Astrocyte (in vitro differentiated cells and primary cell): ENCODE measurements at places on chromosomes 7 and 10. TPM values are rescaled to one million over a fixed set of nuclear protein-coding genes. Genes with fewer than 3 reads are reported as not detected.

The LIPF gene
- total RNA-seq: not detected in 2 replicates

GRCh38 chr10:112115781-112116385, 67.7 kb downstream of the GPAM start:
- no peak for DNase-seq

The MAD1L1 gene
- 32.3 and 32.5 TPM in 2 replicates for total RNA-seq

DNA sequence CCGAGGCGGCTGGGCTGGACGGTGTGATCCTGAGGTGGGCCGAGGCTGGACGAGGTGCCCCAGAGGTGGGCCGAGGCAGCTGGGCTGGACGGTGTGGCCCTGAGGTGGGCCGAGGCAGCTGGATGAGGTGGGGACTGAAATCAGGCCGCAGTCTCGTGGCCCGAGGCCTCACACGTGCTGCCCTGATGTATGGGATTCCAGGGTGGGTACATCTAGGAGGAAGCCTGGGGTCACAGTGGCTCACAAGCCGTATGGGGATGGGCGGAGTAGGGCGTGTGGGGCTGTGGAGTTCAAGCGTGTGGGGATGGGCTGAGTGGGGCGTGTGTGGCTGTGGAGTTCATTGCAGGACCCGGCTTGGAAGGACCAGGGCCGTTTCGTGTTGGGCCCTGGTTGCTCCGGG, 12.5 kb upstream of the NKX6-2 start:
- no peak for DNase-seq

DNA sequence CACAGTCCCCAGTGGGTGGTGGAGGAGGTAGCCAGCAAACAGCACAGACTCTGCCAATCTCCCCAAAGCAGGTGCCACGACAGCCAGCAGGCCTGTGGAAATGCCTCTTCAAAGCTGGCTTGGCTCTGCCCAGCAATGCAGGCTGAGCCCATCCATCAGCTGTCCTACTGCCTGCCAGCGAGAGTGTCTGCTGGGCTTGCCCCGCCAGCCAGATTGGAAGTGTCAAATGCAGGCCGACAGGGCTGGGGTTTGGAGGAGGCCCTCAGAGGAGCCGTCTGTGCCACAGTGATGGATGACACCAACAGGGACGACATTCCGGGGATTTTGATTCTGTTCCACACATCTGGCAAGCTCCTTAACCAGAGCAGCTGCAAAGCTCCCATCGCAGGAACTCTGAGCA, 16.7 kb downstream of the HABP2 start:
- no peak for DNase-seq

DNA sequence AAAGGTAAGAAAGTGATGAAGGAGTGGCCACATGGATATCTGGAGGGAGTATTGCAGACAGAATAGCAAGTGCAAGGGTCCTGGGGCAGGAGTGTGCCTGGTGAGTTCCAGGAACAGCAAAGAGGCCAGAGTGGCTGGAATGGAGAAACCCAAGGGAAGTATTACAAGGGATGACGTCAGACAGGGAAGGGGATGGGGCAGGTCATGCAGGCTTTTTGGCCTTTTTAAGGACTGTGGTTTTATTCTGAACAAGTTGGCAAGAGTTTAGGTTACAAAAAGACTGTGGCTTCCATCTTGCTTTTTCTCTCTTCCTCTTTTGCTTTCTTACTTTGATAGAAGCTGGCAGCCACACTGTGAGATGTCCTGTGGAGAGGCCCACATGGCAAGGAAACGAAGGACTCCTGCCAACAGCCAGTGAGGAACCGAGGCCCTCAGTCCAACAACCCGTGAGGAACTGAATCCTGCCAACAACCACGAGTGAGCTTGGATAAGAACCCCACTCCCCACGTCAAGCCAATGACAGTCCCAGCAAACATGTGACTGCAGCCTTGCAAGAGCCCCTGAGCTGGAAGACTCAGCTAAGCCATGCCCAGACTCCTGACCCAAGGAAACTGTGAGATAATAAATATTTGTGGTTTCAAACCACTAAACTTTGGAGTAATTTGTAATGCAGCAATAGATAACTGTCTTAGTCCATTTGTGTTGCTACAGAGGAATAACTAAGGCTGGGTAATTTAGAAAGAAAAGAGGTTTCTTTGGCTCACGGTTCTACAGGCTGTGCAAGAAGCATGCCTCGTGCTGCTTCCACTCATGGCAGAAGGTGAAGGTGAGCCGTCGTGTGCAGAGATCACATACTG, 19.8 kb upstream of the KDM7A start:
- DNase-seq: peak; percentile 81

- DNase-seq: no peak
These were observed 97.7 kb upstream of the PDLIM1 start for GRCh38 chr10:95388539-95388938.

The TMEM213 gene
- not detected in 2 replicates for total RNA-seq

The ZNF727 gene
- not detected in 2 replicates for total RNA-seq

- no peak for DNase-seq
These were observed 994.4 kb upstream of the LRRTM3 start for GRCh38 chr10:65931291-65932070.

DNA sequence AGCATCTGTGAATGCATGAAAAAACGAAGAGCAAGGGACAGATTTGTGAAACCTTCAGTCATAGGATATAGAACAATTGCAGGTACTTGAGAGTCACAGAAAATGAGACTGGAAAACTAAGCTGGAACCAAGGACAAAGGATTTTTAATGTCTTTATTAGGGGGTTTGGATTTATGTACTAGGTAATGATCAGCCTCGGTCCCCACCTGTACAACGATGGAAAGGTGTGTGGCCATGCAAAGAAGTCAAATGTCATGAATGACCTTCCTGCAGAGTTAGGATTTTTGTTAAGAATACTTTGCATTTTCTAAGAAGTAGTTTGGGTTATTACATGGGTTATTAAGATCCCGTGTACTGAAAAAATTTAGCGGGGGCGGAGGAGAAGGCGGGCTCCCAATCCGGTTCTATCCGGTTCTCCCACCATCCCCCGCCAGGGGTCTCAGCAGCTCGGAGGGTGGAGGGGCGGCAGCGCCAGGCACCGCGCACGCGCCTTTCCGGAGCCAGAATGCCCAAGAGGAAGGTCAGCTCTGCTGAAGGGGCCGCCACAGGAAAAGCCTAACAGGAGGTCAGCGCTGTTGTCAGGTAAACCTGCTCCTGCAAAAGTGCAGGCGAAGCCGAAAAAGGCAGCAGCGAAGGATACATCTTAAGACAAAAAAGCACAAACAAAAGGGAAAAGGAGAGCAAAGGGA, 327.5 kb upstream of the PLXDC2 start:
- no peak for DNase-seq

The GIMAP6 gene
- not detected in 2 replicates for total RNA-seq

The IDI1 gene
- total RNA-seq: 43.0 and 63.2 TPM in 2 replicates

- no peak for DNase-seq
These were observed 83.2 kb upstream of the SGCE start for GRCh38 chr7:94739180-94739579.

DNA sequence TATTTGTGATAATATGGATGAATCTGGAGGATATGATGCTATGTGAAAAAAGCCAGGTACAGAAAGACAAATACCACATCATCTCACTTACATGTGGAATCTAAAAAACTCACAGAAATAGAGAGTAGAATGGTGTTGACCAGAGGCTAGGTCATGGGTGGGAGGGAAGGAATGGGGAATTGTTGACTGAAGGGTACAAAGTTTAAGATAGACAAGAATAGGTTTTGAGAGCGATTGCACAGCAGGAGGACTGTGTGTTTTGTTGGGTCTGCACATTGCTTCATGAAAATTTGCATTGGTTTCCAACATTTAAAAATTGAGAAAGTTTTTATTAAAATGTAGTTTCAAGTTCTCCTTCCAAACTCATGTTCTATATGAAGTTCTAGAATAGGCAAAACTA, 8.4 kb downstream of the SLC26A5 start:
- DNase-seq: no peak

DNA sequence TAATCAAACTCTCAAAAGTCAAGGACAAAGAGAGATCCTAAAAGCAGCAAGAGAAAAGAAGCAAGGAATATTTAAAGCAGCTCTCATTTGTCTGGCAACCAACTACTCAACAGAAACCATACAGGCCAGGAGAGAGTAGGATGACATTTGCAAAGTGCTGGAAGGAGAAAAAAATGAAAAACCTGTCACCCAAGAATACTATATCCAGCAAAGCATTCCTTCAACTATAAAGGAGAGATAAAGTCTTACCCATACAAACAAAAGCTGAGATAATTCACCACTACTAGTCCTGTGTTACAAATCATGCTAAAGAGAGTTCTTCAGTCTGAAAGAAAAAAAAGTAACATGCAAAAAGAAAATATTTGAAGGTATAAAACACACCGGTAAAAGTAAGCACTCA, 357.7 kb downstream of the PTPRN2 start:
- DNase-seq: no peak

DNA sequence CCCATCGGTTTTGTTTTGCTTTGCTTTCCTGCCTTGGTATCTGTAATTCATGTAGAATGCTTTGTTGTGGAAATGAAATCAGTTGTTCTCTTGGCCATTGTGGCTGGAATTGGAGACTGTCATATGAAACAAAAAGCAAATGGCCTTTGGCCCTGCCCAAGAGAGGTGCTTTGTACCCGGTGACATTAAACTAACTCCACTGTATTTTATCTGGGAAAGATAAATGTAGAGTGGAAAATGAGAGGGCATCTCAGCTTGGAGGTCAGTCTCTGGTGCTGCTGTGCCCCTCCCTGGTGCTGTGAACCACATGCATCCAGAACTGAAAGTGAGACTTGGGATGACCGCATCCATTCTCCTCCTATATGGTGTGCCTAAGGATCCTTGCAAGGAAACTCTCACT, 75.4 kb downstream of the CDK1 start:
- no peak for DNase-seq

The GNG11 gene
- total RNA-seq: 7.7 and 8.8 TPM in 2 replicates

The TBX20 gene
- total RNA-seq: 1.1 and 1.3 TPM in 2 replicates

DNA sequence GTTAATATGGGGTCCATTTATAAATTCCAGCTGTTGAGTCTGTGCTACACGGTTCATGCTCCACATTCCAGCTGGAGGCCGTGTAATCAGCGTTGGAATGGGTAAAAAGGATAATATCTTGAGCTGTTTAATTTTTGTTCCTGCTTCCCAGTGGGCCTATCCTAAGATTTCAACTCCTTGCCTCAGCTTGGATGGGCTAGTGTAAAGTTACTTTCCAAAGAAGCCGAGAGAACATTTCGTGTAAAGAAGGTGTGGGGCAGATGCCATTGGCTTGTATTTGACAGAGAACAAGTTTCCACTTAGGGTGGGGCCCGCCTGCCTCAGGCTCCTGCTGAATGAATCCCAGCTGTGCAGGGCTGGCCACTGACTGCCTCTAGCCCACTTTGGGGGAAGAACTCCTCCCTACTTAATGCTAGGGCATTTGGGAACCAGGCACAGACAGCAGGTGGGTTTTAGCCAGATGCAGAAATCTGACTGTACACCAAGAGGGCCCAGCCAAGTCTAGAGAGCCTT, 125.9 kb upstream of the LYZL2 start:
- DNase-seq: no peak

The PRTFDC1 gene
- 9.1 and 10.6 TPM in 2 replicates for total RNA-seq

DNA sequence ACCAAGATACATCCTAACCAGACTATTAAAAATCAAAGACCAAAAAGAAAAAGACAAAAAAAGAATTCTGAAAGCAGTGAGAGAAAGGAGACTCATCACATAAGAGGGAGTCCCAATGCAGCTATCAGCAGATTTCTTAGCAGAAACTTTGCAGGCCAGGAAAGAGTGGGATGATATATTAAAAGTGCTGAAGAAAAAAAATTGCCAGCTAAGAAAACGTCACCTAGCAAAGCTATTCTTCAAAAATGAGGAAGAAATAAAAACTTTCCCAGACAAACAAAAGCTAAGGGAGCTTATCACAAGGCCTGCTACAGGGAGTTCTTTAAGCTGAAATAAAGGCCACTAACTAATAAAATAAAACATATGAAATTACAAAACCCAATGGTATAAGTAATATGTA, 40.5 kb upstream of the CDK6 start:
- DNase-seq: no peak

DNA sequence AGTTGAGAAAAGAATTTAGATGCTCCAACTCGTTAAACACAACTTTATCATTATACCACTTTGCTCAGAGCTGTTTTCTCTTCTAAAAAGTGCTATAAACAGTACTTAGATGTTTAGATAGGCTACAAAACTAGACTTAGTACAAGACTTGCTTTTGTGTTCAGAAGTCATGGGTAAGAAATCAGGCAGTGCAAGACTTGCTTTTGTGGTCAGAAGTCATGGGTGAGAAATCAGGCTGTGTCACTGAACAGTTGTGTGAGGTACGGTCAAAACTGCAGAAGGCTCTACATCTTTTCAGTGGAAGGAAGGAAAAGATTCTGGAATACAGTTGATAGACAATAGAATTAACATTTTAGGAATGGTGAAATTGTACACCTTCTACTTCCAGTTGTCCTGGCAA, 239.7 kb downstream of the DNAJB9 start:
- DNase-seq: no peak

GRCh38 chr10:127888521-127889312, 4.0 kb downstream of the CLRN3 start:
- DNase-seq: no peak

DNA sequence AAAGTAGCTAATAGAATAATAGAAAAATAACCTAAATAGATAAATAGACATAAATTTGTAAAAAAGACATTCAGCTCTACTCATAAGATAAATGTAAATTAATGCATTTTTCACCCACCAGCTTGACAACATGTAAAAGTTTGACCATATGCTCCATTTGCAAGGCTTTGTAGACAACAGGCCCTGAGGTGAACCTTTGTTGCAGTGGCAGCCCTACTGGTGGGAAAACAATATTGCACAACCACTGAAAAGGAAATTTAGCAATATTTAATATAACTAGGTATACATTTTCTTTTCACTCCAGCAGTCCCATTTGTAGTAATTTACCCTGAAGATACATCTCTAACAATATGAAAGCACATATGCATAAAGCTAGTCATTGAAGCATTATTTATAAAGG, 39.0 kb upstream of the ADRA2A start:
- no peak for DNase-seq

DNA sequence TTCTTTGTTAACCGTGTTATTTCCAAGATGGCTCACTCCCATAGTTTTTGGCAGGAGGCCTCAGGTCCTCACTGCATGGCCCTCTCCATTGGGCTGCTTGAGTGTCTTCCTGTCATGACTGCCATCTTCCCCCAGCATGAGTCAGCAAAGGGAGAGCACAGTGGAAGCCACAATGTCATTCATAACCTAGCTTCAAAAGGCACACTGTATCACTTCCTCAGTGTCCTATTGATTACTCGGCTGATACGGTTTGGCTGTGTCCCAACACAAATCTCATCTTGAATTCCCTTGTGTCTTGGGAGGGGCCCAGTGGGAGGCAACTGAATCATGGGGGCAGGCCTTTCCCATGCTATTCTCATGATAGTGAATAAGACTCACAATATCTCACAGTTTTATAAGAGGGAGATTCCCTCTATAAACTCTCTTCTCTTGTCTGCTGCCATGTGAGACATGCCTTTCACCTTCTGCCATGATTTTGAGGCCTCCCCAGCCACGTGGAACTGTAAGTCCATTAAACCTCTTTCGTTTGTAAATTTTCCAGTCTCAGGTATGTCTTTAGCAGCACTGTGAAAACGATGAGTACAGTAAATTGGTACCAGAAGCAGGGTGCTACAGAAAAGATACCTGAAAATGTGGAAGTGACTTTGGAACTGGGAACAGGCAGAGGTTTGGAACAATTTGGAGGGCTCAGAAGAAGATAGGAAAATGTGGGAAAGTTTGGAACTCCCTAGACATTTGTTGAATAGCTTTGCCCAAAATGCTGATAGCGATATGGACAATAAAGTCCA, 106.5 kb downstream of the PRLHR start:
- DNase-seq: no peak
